ENCODE measurements at places on chromosomes 3 and 15.
A peak's percentile ranks its signal among the peaks of the same experiment; 100 is the strongest.

- peak; percentile 20 for DNase-seq
Observed at GRCh38 chr3:18423401-18424212, 1.5 kb downstream of the SATB1 start.

- no peak for DNase-seq
Observed at GRCh38 chr3:2078821-2079220, 19.8 kb upstream of the CNTN4 start.

DNA sequence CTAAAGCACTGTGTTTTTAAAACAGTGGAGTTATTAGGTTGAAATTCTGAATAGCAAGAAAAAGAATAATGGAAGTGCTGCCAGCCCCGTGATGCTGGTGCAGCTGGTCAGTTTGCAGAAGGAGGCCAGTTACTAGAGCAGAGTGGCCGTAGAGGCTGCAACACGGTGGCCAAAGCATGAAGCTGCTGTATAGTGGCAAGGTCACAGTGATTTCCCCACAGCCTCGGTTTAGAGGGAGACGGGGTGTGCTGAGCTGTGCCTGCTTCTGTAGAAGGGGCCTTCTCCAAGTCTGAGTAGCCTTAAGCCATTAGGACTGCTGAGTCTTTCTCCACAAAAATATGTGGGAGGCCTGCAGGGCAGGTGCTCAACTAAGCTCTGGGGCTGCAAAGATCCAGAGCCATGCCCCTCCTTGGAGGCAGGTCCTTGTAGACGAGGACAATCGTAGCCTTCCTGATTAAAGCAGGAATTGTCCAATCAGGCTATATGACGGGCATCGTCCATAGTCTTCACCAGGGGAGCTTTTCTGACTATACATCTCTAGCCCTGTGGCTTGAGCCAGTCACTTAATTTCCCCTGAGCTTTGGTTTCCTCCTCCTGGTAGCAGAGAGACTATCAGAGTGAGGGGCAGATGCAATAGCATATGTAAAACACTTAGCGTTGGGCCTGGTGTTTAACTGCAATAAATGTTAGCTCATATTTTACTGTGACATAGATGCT lies 151.6 kb downstream of the PGPEP1L start:
- DNase-seq = no peak

GRCh38 chr3:99505646-99506269 lies 132.6 kb upstream of the COL8A1 start:
- DNase-seq = no peak

GRCh38 chr3:13579063-13579462 lies 30.1 kb downstream of the FBLN2 start:
- DNase-seq = no peak

DNA sequence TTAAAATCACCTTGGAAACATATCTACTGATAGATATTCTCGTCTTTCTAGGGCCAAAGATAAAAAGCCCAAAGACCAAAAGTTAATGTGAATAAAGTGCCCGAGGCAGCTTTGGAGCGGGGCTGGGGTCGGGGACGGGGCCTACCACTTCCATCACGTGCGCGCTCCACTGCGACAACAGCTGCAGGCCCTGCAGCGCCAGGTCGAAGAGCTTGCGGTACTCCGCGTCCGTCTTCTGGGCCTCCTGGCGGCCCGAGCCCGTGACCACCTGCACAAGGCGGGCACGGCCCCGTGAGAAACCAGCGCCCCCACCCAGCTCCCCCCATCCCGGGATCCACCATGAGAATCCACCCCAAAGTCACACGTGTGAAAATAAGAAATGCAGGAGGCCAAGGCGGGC lies 52.4 kb downstream of the CYFIP1 start:
- DNase-seq = no peak

GRCh38 chr15:44535523-44536301 lies 1.2 kb upstream of the EIF3J start:
- DNase-seq = no peak

DNA sequence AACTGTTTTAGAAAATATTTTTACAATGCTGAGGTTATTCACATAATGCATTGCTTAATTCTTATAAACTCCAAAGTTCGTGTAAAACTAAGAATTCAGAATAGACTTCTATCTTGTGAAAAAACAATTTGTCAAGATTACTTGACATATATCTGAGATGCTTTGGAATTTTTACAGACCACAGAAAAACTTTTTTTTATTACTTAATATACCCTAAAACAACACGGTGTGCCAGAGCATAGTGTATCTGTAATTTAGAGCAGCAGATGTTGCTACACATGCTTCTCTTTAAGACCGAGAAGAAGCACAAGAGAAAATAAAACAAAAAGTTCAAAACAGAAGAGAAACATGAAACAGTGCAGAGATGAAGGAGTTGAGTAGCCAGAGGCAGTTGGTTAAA lies 26.4 kb downstream of the ASB7 start:
- DNase-seq = no peak

- DNase-seq = no peak
Observed at GRCh38 chr3:55333046-55333445, 154.1 kb downstream of the WNT5A start.

DNA sequence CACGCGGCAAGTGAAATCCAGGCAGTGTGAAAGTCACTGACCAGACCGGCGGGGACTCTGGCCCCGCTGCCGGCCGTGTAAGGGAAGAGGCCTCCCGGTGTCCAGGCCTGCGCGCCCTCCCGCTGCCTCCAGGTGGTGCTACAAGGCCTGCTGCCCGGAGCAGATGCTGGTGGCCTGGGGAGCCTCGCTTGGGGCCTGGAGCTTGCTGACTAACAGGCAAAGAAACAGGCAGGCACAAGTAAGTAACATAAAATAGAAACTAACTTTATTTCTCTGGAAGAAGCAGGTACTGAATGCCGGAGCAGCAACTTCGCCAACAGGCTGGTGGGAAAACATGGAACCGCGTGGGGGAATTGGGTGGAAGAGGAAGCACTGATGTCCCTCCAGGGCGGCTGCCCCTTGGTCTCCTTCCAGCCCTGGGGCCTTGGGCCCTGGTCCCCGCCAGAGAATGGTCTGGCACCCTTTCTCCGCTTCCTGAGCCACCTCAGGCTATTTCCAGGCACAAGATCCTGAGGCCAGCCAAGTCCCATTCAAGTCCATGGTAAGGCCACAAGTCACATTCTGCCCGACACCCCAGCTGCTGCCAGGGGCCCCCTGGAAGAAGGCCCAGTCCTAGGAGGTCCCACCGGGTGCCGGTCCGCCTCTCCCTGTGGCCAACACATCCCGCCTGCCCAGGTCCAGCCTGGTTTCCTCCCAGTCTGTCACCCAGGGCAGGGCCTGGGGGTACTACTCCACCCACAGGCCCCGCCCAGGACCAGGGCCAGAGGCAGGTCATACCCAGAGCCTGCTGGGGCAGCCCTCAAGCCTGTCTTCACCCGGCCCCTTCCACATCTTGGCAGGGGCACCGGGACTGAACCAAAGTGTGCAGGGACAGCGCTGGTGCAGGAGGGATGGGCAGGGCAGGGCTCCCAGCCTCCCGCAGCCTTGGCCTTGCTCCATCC lies 45.0 kb downstream of the TNK2 start:
- peak; percentile 45 for DNase-seq

- peak; percentile 62 for DNase-seq
Observed at GRCh38 chr3:50154840-50155490, at the start of gene SEMA3F. Gene SEMA3F, plus strand, starts transcription at chr3:50155324. Its CDS starts 4,299 bp downstream, at chr3:50159623.

- DNase-seq = no peak
Observed at GRCh38 chr3:108280476-108280875, 15.9 kb upstream of the HHLA2 start.

DNA sequence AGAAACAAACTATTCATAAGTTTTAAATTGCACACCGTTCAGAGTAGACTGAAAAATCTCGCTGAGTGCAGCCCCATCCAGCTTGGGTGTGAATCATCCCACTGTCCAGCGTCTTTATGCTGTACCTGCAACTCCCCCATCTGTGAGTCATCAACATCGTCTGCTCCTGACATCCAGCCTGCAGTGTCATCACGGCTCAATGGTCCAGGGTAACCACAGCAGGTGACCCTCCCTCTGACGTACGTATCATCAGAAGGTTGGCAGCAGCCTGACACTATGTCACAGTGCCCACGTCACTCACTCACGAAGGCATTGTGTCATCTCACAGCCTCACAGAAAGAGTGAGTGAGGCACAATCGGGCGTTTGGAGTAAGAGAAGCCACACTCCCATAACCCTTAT lies 65.2 kb downstream of the TPRA1 start:
- DNase-seq = no peak

DNA sequence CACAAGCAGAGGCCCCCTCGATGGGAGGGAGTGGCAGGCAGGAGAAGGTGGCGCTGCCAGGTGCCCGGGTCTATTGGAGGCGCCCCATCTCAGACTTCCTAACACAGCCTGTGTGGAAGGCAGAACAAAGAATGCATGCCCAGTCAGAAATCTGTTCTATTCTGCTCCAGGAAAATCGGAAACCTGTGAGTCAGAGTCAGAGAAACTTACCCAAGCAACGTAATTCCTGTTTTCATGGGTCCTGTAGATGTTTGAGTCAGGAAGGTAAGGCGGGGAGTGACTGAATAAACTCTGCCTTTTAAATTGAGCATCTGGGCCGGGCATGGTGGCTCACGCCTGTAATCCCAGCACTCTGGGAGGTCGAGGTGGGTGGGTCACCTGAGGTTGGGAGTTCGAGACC lies 13.7 kb downstream of the MAP6D1 start:
- DNase-seq = no peak

DNA sequence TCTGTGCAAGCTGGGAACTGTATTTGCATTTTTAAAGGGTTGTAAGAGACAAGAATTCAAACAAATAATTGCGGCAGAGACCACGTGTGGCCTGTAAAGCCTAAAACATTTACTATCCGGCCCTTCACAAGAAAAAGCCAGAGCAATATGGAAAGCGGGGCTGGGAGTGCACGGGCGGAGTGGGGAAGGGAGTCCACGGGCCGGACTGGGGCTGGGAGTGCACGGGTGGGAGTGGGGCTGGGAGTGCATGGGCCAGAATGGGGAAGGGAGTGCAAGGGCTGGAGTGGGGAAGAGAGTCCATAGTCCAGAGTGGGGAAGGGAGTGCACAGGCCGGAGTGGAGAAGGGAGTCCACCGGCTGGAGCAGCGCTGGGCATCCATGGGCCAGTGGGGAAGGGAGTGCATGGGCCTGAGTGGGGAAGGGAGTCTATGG lies 41.2 kb downstream of the KLF15 start:
- no peak for DNase-seq

DNA sequence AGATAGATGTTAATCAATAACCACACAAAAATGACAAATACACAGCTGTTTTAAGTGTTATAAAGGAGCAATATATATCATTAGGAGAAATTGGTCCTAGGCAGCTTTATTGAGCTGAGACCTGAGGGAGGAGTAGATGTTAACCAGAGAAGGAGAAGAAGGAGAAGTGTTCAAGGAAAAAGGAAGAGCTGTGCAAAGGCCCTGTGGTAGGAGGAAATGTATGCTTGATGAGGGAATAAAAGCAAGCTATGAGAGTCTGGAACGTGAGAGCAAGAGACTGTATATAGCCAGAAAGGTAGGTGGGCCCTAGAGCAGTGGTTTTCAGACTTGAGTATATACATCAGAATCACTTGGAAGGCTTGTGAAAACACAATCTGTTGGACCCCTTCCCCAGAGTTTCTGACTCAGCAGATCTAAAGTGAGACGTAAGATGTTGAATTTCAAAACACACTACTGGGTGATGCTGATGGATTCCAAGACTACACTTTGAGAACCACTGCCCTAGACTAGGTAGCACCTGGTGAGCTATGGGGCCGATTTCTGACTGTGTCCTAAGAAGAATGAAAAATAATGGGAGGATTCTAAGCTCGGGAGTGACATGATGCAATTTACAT lies 342.3 kb upstream of the ADAMTS9 start:
- no peak for DNase-seq

- no peak for DNase-seq
Observed at GRCh38 chr3:130323503-130323902, 22.0 kb upstream of the COL6A5 start.

GRCh38 chr3:76643623-76644304 lies 396.1 kb upstream of the ROBO2 start:
- no peak for DNase-seq

GRCh38 chr15:76376816-76377215 lies 40.2 kb downstream of the ISL2 start:
- DNase-seq = no peak

DNA sequence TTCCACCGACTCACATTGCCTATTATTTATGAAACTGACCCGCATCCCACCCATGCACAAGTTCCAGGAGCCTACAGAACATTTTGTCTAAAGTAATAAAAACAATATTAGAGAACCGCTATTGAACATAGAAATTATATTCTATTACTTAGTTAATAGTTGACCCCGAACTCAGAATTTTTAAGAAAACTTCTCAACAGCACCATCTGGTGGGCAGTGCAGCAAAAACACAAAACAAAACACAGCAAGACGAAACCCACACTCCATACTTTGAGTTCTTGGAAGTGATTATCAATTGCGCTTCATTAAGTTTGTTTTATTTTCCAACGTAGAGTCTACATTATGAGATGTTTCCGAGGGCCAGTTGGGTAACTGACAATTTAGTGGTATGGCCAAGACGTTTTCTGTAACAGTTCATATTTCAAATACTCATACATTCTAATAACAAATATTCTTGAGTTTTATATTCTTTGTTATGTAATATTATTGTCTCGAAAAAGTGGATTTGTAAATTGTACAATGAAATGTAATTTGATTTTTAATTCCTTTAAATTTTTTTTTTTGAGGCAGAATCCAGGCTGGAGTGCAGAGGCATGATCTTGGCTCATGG lies 24.0 kb upstream of the C3orf70 start:
- no peak for DNase-seq
